ENCODE measurements at places on chromosomes 7 and 10.

DNA sequence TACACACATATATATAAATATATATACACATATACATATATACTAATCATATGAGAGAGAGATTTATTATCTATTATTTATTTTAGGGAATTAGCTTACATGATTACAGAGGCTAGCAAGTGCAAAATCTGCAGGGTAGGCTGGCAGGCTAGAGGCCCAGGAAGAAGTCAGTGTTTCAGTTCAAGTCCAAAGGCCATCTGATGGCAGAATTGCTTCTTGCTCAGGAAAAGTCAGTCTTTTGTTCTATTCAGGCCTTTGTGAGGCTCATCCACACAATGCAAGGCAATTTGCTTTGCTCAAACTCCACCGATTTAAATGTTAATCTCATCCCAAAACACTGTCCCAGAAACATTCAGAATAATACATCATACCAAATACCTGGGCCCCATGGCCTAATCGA lies 2.6 kb upstream of the C10orf120 start:
- no peak for DNase-seq

GRCh38 chr10:130762491-130762890 lies 549.0 kb downstream of the TCERG1L start:
- DNase-seq = no peak

GRCh38 chr7:55574051-55574717 lies 1.9 kb upstream of the VOPP1 start:
- no peak for DNase-seq

DNA sequence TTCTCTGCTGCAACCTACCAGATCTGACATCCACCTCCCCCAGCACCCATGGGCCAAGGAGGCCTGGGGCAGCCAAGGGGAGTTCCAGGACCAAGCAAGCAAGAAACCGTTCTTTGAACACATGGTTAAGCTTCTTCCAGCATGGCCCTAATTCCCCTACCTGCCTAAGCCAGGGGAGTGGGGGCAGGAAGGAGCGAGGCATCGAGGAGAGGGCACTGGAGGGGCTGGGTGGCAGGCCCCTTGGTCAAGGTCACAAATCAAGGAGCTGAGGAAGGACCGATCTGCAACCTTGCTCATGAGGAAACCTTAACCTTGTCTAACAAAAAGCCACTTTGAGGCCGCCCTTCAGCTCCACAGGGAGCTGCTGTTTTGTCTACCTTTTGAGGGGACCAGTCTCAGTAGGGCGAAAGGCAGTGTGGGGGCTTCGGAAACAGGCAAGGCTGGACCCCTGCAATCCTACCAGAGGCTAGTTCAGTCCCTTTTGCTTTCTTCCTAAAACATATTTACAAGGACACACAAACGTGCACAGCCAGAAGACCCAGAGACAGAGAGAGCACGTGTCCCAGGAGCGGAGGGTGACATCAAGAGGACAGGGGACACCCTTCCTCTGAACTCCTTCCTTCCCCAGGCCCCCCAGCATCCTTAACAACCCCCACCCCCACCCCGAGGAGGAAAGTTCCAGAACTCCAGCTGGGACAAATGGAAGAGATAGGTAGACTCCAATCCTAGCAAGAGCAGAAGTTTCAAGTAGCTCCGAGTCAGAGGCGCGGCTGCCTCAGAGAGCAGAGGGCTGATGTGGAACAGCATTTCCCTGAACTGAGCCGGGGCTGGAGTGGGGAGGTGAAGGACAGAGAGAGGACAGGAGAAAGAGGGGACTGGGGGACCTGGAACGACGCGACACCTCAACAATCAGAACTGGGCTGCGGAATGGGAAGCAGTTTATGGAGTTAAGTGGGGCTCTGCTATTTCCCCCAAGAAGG lies 28.2 kb downstream of the SPOCK2 start:
- DNase-seq = no peak

DNA sequence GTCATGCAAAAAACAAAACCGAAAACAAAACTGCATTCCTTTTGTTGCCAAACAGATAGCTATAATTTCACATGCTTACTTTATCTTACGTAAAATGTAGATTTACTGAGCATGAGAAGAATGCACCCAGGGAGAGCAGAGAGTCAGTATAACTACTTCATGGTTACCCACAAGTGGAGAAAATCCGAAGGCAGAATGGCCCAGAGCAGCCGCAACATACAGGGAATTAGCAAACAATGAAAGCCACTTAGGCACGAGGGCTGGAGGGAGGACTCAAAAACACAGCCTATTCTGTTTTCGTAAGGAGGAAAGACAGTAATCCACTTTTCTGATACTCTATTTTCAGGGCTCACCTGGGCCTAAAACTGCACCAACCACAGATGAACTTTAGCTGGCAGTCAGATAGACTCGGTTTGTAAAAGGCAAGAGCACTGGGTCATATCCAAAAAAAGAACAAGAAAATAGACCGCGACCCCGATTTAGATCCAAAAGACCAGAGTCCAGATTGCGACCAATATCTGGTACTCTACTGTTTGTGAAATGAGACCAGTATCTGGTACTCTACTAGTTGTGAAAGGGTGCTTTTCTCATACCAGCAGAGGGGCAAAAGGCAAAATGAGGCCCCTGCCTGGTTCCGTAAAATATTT lies 1.3 kb downstream of the ITPRIP start:
- no peak for DNase-seq

DNA sequence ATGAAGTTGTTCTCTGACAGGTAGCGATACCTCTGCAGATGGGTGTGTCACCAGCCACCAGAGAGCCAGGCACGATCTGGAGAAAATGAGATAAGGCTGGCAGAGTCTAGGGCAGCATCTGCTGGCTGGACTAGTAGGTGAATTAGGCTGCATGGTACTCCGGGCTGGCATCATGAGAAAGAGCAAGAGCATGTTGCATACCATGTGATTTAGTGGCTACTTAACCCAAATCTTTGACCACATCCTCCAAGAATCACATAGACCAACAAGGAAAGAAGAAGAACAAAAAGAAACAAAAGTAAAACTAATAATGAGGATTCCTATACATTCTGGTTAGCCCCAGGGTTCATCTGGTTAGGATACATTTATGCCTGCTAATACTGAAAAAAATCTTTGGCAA lies 23.4 kb upstream of the FAM170B start:
- DNase-seq = no peak

GRCh38 chr10:100878291-100878910 lies 34.4 kb upstream of the SLF2 start:
- DNase-seq = peak; percentile 20

DNA sequence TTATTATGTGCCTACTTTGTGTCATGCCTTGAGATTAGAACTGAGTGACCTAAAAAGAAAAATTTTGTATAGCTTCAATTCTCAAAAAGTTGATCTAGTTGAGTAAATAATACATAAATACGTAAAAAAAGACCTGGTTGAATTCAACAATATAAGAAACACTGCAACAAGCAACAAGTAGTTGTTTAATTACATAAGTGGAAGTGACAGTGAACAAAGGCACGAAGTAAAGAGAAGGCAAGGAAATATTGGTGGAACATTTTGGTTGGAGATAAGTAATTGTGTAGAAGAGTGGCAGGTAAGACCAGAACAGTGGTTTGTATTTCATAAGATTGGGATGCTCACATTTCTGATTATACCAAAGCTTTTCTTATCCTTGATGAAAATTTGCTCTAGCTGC lies 8.2 kb upstream of the MYPN start:
- DNase-seq = no peak

DNA sequence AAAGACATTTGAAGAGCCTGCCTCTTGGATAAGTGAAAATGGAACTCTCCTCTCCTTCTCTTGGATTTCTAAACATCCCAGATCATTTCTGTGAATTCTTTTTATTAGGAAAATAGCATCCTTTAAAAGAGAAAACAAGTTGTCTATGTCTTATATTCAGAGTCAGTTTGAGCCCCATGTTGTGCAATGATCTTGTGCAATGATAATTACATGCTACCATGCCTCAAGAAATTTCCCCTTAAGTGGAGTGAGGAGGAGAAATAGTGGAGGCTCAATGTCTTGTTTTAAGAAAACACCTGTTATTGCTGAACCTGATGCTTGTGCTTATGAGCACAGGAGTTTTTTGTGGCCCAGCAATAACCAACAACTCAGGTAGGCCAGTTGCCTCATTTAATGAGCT lies 103.6 kb downstream of the NPSR1 start:
- DNase-seq = no peak

DNA sequence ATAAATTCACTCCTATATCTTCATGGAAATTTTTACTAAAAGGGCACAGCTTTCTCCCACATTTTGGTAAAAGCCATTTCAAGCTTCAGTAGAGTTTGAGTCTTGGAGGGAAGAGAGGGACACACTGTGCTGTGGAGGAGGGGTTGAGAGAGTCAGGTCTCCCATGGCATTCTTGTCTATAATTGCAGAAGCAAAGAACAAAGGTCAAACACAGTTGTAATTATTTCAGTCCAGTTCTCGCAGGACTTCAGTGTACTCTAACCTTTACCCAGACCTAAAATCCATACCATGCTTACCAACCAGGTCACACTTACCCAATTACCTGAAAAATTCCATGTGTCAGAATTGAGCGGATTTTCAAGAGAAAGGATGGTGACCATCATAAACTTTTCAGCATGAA lies 298.4 kb downstream of the XPNPEP1 start:
- no peak for DNase-seq

GRCh38 chr10:23826421-23826820 lies 382.5 kb upstream of the KIAA1217 start:
- no peak for DNase-seq

DNA sequence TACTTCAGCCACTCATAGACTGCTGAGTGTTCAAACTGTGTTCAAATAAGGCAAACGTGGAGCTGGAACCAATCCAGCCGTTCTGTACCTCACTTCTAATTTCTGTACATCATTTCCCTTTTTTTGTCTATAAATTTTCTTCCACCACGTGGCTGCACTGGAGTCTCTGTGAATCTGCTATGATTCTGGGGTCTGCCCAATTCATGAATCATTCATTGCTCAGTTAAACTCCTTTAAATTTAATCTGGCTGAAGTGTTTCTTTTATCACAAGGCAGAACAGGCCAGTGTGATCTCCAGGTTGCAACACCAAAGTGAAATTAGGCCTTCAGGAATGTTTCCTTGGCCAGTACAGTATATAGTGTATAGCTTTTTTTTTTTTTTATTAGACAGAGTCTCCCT lies 53.5 kb downstream of the DNAJC12 start:
- DNase-seq = no peak

Data from activated naive CD4-positive, alpha-beta T cell treated with Interleukin-2 at 50 U/mL for 16 hours (primary cell).